ENCODE measurements at places on chromosomes 3 and 15.

DNA sequence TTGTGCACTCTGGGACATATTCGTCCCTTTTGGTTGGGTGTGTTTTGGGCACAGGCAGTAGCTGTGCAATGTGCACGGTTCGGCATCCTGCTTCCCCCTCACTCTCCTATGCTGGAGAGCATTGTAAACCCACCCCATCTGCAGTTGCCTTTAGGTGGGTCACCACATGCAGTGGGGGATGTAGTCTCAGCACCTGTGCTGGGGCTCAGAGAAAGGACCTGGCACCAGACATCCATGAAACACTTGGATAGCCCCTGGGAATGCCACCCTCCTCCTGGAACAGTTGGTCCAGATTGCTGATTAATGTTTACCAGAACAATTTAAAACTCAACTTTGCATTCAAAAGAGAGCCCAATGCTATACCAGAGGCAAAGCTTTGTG lies 123.9 kb upstream of the MEF2A start:
- no peak for DNase-seq

DNA sequence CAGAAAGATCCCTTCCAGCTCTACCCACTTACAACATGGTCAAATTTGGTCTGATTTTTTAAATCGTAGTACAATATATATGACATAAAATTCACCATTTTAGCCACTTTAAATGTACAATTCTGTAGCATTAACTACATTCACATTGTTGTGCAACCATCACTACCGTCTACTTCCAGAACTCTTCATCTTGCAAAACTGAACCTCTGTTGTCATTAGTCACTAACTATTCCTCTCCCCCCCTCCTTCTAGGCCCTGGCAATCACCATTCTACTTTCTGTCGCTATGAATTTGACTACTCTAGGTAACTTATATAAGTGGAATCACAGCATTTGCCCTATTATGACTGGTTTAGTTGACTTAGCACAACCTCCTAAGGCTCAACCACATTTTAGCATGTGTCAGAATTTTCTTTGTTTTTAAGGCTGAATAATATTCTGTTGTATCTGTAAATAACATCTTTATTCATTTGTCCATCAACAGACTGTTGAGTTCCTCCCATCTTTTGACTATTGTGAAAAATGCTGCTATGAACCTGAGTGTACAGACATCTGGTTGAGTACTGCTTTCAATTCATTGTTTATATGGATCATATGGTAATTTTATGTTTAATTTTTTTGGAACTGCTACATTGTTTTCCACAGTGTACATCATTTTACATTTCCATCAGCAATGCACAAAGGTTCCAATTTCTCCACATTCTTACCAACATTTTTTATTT lies 35.5 kb upstream of the CCR2 start:
- no peak for DNase-seq

- no peak for DNase-seq
Observed at GRCh38 chr3:179464323-179465092, 13.2 kb upstream of the GNB4 start.

- peak; percentile 0 for DNase-seq
Observed at GRCh38 chr3:70064194-70064779, 64.8 kb downstream of the SAMMSON start.

- DNase-seq: no peak
Observed at GRCh38 chr3:188796122-188796631, 375.6 kb upstream of the TPRG1 start.

GRCh38 chr15:26109203-26109602 lies 246.1 kb upstream of the ATP10A start:
- DNase-seq: no peak

DNA sequence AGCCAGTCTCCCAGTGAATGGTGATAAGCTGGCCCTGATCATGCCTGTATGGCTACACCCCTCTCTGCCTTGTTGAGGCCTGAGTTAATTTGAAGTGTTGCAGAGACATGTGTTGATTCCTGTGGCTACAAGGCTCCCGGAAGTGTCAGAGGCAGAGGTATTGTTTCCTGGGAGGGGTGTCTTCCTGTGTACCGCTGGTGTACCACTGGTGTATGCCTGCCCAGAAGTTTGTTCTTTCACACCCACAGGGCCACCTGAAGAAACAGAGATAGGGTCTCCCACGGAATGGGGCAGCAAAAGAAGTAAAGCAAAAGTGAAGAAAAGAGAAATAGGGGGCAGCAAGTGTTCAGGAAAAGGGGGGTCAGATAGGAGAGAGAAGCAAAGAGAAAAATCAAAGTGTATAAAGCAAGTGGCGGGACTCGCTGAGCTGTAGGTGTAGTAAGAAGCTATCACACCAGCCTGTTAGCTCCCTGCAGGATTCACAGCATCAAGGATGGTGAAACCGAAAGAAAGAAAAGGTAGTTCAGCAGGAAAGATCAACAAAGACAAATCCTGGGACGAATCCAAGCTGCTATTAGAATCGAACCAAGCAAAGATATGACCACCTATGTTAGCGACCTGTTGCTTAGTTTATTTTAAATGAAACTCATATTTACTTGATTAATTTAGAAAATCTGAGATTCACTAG lies 36.6 kb upstream of the CD47 start:
- no peak for DNase-seq

- no peak for DNase-seq
Observed at GRCh38 chr3:8371085-8371551, 130.5 kb upstream of the LMCD1 start.

- DNase-seq: no peak
Observed at GRCh38 chr3:150184426-150185071, 213.9 kb upstream of the PFN2 start.

DNA sequence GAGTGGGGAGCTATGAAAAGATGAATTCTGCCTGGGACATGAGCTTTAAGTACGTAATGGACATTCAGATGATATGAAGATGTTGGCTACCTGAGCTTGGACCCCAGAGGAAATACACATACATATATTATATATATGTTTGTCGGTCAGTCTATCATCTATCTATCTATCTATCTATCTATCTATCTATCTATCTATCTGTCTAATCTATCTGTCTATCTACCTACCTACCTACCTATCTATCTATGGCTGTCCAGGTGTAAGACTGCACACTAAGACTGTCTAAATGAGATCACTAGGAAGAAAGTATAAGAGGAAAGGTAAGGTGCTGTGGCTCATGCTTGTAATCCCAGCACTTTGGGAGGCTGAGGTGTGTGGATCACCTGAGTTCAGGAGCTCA lies 18.2 kb upstream of the CELF6 start:
- DNase-seq: no peak

All from NCI-H1694 treated with DMSO at 0.1 percent for 48 hours (cell line).